ENCODE measurements at places on chromosomes 6 and 20.

- no peak for DNase-seq
These were observed 7.4 kb upstream of the ULBP3 start for GRCh38 chr6:150076196-150076893.

DNA sequence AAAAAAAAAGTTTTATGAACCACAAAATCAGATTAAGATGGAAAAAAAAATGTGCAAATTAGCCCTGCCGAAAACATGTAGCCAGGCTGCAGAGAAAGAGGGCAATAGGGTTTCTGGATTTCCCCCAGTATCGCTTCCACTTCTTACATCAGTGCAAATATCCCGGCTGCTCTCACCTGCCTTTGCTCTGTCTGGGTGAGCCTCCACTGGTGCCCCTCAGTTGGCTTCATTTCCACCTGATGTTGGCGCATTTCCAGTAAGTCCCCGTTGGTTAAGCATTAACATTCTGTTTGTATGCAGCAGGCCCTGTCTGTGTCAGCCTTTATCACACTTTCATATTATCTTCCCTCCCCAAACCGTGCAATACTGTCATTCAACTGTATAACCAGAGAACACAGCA lies 215.1 kb downstream of the CBLN4 start:
- no peak for DNase-seq

DNA sequence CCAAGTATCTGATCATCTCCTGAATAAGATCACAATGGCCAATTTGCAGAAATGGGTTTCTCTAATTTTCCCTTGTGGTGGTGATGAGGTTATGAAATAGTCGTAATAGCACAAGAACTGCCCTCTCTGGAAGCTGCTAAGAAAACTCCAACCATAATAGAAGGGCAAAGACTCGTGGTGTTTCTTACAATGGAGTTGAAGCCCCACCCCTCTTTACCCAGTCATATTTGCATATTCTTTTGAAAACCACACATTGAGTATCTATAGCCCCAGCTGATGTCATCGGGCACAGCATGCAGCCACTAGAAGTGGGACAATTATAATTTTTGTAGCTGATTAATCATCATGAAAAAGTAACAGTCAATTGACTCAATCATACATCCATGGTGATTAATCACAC lies 452.1 kb upstream of the POU3F2 start:
- DNase-seq: no peak

DNA sequence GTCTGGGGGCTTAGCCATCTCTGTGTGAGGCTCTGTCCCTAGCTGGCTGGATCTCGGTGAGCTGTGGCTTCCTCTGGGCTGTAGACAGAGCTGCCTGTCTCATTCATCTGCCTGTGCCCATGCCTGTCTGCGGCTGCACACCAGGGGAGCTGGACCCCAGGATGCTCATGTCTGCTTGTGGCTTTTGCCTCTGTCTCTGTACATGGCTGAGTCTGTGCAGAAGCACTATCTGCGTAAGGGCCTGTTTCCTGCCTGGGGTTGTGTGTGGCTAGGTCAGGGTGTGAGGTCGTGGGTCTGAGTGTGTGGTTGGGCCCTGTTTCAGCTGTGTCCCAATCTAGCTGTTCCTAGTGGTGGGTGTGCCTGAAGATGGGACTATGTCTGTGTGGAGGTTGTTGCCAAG lies 68.2 kb downstream of the CDH22 start:
- no peak for DNase-seq

DNA sequence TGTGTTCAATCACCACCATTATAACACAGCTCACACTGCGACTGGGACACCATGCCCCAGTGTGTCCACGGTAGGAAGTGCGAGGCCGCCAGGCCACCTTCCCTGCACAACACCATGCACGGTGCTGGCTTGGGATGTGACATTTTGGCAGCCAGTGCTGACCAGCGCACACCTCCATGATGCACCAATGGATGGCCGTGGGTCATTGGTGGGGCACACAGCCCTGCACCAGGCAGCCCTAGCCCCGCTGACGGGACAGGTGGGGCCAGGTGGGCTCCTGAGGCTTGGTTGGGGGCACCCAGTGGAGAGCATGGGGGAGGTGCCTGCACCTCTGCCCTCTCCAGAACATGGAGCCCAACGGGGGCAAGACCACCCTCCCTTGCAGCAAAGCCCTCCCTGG lies 18.2 kb upstream of the FRMD1 start:
- DNase-seq: no peak

GRCh38 chr6:166924531-166924930 lies 31.8 kb downstream of the RNASET2 start:
- no peak for DNase-seq

DNA sequence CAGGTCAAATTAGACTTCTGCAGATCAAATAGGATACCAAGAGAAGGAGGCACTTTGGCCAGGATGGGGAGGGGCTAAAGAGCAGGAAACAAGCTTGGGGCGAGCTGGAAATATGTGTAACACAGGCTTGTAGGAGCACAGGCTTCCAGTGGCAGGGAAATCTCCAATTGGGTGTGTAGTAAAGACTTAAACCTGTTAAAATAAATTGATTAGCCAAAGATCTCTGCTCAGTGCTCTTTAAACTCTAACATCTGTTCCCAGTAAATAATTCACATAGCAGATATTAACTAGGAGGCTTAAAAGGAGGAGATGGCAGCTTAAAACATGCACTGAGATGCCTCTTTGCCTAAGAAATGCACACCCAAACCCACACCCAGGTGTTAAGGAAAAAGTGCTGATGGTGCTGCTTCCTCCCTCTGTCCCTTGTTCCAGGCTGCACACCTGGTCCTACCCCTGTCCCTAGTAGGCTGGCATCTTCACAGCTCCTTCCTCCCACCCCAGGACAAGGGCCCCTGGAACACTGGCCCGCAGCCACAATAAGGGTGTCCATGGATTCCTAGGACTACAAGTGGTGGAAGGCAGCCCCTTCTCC lies 93.5 kb upstream of the MLN start:
- no peak for DNase-seq

DNA sequence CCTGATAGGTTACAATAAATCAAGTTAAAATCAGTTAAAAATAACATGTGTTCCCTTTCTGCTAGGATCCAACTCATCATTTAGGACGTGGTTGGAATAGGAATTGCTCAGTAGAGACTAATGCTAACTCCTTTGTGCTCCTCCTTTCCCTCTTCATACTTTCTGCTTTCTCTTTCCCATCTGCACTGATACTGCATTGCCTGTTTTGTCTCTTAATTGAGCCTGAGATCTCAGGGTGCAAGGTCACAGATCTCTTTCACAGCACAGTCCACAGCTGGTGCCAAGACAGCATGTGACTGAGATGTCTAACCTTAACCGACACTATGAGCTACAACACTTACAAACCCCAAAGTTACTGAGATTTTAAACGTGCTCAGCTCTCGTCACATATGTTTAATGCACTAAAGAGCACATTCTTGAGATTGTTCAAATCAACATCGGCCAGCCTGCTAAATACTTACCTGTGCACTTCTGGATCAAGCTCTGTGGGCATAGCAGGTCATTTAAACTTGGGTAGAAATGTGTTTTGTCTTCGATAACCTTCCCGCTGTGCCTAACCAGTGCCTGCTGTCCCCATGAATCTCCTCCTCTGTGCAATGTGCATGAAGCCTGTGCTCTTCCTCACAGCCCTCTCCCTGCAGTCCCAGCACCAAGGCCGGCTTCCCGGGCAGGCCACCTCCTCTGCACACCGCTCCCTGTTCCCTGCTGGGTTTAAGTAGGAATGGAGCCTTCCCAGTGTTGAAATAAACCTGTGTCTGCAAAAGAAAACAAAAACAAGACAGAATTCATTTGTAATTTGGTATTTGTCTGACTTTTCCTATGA lies 39.6 kb upstream of the AFDN start:
- no peak for DNase-seq

- DNase-seq: no peak
These were observed 22.8 kb upstream of the TAF4 start for GRCh38 chr20:62088258-62089127.

DNA sequence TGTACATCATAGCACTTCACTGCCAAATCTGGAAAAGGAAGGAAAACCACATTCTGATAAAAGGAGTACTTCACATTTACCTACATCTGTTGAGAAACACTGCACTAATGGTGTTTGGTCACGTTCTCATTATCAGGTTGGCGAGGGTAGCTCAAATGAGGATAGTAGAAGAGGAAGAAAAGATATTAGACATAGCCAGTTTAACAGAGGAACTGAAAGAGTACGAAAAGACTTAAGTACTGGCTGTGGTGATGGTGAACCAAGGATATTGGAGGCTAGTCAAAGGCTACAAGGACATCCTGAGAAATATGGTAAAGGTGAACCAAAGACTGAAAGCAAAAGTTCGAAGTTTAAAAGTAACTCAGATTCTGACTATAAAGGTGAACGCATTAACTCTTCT lies 32.0 kb upstream of the GJA10 start:
- no peak for DNase-seq

- DNase-seq: no peak
These were observed 83.3 kb upstream of the TNFAIP3 start for GRCh38 chr6:137783710-137784109.

- no peak for DNase-seq
These were observed 120.8 kb upstream of the TNFAIP3 start for GRCh38 chr6:137746264-137746663.

- no peak for DNase-seq
These were observed 68.5 kb downstream of the ECT2L start for GRCh38 chr6:138864343-138864890.

- DNase-seq: no peak
These were observed 42.3 kb downstream of the KIF13A start for GRCh38 chr6:17945111-17945510.

- DNase-seq: no peak
These were observed 764.8 kb upstream of the ADGRB3 start for GRCh38 chr6:67870321-67870720.

GRCh38 chr6:85676086-85676729 lies 33.5 kb upstream of the SYNCRIP start:
- DNase-seq: no peak

GRCh38 chr20:41309817-41310216 lies 7.7 kb downstream of the ZHX3 start:
- no peak for DNase-seq
